Activated B cell treated with CpG ODN at 0.5 μM for 24 hours (primary cell): ENCODE measurements at places on chromosomes 11 and 22.

DNA sequence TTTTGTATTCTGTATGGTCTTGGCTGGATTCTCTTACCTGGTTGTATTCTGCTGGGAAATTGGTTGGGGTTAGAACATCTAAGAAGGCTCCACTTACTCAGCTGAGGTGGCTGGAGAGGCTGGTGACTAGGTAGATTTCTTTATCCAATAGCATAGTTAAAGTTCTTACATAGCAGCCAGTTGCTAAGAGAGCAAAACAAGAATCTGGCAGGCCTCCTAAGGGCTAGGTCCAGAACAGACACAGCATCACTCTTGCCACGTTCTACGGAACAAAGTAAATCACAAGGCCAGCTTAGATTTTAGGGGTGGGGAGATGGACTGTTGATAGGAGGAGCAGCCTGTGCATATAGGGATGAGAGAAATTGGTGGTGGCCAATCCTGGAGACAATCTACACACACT is 141.3 kb upstream of the CCDC90B start:
- no peak for DNase-seq

- no peak for DNase-seq
Observed at GRCh38 chr11:116579031-116579653, 193.6 kb downstream of the BUD13 start.

DNA sequence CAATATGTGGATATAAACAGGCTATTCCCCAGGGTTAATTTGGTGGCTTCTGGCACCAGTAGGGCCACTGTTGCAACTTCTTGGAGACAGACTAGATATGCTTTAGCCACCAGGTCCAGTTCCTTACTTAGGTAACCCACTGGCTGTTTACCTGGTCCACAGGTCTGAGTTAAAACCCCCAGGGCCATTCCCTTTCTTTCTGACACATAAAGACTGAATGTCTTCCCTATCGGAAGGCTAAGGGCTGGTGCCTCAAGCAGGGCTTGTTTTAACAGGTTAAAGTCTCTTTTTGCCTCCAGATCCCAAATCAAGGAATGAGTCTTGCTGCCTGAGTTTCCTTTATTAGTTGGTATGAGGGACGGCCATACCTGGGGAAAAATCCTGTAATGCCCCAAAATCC is 1052.7 kb upstream of the CNTN5 start:
- no peak for DNase-seq

DNA sequence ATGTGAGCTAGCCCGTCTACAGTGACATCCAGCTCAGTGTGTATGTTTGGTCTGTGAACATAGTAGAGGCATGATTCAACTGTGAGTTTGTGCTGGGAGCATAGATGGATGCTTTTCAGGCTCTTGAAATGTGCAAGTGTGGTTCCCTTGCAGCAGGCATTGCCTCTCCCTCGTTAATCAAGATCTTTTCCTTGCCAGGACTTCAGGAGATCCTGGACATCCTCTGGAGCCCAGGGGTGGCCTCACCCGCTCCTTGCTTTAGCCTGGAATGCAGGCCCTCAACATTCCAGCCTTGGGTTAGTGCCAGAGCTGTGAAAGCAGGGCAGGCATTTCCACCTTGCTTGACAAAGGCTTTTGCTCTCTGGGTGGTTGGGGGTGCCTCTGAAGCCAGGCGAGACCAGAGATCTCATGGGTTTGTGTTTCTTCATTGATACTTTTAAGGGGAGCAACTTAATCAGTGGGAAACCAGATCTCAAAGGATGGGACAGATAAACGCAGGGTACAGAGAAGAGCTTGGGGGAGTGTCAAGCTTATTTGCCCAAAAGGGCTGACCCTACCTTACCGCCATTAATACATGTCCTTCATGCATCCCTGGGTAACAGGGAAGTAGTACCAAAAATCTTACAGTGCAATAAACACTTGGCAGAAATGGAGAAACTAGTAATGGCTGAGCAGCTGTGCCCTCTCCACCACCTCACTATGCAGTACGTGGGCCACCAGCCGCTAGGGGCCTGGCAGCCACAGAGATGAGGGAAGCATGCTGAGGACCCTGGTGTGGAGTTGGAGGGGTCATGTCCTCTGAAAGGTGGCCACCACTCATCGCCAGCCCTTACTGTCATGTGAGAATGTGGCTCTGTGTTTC is 72.1 kb downstream of the PTPRJ start:
- DNase-seq: no peak

DNA sequence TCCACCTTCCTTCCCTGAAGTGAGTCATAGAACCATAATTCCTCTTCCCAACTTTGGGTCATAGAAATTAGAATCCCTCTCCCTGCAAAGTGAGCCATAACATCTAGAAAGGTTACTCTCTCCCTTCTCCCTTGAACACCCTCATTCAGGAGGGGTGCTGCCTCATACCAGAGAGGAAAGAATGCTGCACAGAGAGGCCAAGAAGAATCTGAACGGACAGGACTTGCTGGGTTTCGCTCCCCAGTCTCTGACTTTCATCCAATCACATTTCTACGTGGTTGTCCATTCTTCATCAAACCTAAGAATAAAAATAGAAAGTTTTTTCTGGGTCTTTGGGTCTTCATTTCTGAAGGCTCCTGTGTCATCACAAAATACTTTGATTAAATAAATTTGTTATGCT is 31.0 kb upstream of the BIRC3 start:
- DNase-seq: no peak

GRCh38 chr11:60870733-60871377 is 3.5 kb downstream of the ZP1 start:
- DNase-seq: no peak

GRCh38 chr11:70532731-70533130 is 134.4 kb downstream of the CTTN start:
- no peak for DNase-seq
